ENCODE measurements at places on chromosomes 4 and X.

GRCh38 chr4:115424852-115425251 is 311.4 kb upstream of the NDST4 start:
- DNase-seq = no peak

GRCh38 chr4:127400276-127400675 is 232.5 kb upstream of the INTU start:
- DNase-seq = no peak

- DNase-seq = no peak
These were observed 356.2 kb downstream of the HS3ST1 start for GRCh38 chr4:11072463-11072862.

DNA sequence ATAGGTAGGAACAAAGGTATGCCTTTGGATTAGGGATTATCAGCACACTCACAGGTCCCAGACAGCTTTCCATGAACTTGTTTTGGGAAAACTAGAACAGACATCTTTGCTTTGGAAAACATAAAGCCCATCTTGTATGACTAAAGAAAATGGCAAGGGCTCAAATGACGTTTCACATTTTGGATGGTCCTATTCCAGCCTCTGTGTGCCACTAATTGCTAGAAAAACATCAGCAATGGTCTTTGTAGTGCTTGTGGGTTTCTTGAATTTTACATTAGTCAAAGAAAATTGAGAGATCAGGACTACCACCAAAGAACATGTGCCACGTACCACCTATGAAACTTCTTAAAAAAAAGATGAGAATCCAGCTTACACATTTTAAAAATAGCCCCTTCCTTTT is 111.4 kb downstream of the HDAC8 start:
- DNase-seq = no peak

DNA sequence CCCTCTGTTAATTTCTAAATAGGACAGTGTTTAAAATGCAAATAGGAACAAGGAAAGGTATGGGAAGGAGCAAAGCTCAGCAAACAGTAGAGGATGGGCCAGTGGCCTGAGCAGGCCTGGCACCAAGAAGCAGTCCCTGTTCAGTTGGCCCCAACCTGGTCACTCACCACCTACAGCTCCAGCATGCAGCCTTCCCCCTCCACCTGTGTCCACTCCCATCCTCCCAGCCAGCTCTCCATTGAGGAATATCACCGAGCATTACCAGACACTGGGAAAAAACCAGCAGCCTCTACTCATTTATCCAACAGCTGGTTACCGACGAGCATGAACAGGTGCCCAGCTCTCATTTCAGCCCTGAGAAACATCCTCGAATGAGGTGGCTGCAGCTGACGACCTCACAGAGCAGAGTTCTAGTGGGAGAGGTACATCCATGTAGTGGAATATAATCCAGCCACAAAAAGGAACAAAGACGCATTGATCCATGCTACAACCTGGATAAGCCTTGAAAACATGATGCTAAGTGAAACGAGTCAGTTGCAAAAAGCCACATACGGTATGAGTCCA is 25.6 kb downstream of the CD99L2 start:
- no peak for DNase-seq

GRCh38 chrX:110045421-110045820 is 42.5 kb downstream of the TMEM164 start:
- no peak for DNase-seq

DNA sequence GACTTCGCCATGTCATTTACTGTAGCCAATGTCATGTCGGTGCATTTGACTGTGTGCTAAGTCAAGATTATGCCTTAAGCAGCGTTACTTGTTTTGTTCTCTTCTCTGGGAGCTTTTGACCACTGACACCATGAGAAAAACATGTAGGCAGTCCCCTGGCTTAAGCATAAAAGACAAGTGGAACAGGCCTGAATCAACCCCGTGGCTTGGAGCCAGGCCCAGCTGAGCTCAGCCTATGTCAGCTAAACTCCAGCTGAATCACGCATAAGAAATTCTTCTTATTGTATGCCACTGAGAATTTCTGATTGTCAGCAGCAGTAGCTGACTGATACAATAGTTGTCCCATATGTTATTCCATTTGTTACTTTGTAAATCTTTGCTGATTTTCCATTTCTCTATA is 261.9 kb downstream of the CBLL2 start:
- DNase-seq = no peak

- no peak for DNase-seq
These were observed 55.3 kb upstream of the ZFP42 start for GRCh38 chr4:187940299-187940698.

- no peak for DNase-seq
These were observed 983.4 kb upstream of the ADGRL3 start for GRCh38 chr4:60216752-60217151.

GRCh38 chr4:143346206-143346605 is 9.5 kb downstream of the GAB1 start:
- no peak for DNase-seq

- no peak for DNase-seq
These were observed 70.1 kb downstream of the CHRNA9 start for GRCh38 chr4:40405193-40405592.

- DNase-seq = no peak
These were observed 10.3 kb upstream of the SMIM14 start for GRCh38 chr4:39648827-39649558.

- no peak for DNase-seq
These were observed 84.6 kb upstream of the FMR1 start for GRCh38 chrX:147827070-147827469.

DNA sequence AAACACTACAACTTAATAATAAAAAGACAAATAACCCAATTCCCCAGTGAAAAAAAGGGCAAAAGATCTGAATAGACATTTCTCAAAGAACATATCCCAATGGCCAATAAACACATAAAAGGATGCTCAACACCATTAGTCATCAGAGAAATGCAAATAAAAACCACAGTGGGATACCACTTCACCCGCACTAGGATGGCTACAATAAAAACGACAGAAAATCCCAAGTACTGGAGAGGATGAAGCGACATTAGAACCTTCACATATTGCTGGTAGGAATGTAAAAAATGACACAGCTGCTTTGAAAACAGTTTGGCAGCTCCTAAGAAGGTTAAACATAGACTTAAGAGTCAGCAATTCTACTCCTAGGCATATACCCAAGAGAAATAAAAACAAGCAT is 140.6 kb upstream of the ARX start:
- DNase-seq = no peak

- no peak for DNase-seq
These were observed 1.6 kb upstream of the NKX1-1 start for GRCh38 chr4:1407657-1408333.

DNA sequence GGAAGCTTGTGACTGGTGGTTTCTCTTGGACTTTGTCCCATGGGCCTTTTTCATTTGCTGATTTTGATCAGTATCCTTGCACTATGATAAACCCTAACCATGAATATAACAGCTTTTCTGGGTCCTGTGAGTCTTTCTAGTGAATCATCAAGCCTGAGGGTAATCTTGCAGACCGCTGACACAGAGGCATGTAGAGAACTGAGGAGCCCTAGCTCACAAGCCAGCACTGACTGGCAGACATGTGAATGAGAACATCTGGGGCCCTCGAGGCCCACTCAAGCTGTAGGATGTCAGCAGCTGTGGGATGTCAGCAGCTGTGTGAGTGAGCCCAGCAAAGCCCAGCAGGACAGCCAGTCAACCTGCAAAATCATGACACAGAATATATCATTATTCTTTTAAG is 36.7 kb downstream of the HMGB3 start:
- DNase-seq = no peak

GRCh38 chr4:41425650-41426049 is 112.3 kb upstream of the LIMCH1 start:
- no peak for DNase-seq

- DNase-seq = no peak
These were observed 22.6 kb downstream of the ADAMTS3 start for GRCh38 chr4:72546456-72546855.

- no peak for DNase-seq
These were observed 152.4 kb downstream of the TSPAN5 start for GRCh38 chr4:98505992-98506391.

DNA sequence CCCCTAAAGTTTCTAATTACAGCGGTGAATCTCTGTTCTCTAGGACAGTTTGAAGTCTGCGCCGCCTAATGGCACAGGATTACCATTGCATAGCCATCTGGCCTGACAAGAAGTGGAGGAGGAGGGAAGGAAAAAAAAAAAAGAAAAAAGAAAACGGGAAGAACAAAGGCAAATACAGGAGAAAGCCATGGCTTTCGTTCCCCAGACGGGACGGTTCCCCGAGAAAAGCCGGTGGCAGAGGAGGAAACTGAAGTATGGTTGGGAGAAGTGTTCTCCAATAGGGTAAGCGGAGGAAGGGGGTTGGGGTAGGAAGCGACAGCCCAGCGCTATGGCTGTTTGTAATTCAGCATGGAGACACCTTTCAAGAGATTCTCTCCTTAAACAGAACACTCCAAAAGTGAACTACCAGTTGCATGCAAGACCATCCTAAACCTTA is 80.8 kb downstream of the HMGN5 start:
- no peak for DNase-seq

DNA sequence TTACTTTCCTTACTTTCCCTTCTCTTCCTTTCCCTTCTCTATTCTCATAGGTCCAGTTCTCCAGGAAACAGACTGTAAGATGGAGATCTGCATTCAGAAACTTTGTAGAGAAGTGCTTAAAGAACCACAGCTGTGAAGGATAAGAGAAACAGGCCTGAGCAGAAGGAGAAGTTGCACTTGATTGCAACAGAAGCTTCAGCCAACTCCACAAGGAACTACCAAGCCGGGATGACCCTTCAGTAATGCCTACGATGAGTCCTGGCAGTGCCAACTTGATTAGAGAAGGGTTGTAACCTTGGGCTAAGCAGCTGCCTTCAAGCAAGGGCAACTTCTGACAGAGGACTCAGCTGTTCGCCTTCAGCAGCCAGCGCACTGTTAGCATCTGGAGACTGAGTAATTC is 413.3 kb upstream of the RASGEF1B start:
- no peak for DNase-seq

DNA sequence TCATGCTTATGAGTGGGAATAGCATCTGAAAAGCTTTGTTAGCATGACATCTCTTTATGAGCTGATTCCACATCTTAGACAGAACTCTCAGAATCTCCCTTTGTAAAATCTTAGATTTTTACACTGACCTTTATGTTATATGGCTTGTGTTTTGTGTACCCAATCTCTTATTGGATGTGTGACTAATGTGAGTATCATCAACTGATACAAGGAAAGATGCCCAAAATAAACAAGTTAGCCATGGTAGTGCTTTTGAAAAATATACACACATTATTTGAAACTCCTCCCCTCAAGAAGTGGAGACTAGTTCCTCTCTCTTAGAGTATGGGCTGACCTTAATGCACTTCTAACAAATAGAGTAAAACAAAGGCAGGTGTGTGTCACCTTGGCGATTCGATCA is 160.1 kb upstream of the NRK start:
- no peak for DNase-seq

Data from H1 (cell line).